ENCODE measurements at places on chromosomes 5 and 9.

- no peak for DNase-seq
Measured at GRCh38 chr5:44278469-44278868, 110.8 kb downstream of the FGF10 start.

- DNase-seq, result no peak
Measured at GRCh38 chr9:19703702-19704101, 85.1 kb downstream of the SLC24A2 start.

DNA sequence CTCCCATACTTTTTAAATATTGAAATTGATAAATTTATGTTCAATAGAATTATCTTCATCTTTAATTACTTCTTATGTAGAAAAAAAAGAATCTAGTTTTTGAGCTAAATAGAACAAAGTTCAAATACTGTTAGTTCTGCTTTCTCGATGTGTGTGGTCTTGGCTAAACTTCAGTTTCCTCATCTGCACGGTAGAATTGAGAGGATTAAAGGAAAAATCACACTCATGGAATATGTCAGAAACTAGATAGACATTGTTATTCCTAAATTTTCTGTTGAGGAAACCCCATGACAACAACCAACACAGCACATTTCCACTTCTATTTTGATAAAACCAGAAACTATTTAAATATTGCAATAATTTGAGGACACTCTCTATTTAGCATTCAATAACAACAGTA lies 100.3 kb downstream of the MUSK start:
- no peak for DNase-seq

DNA sequence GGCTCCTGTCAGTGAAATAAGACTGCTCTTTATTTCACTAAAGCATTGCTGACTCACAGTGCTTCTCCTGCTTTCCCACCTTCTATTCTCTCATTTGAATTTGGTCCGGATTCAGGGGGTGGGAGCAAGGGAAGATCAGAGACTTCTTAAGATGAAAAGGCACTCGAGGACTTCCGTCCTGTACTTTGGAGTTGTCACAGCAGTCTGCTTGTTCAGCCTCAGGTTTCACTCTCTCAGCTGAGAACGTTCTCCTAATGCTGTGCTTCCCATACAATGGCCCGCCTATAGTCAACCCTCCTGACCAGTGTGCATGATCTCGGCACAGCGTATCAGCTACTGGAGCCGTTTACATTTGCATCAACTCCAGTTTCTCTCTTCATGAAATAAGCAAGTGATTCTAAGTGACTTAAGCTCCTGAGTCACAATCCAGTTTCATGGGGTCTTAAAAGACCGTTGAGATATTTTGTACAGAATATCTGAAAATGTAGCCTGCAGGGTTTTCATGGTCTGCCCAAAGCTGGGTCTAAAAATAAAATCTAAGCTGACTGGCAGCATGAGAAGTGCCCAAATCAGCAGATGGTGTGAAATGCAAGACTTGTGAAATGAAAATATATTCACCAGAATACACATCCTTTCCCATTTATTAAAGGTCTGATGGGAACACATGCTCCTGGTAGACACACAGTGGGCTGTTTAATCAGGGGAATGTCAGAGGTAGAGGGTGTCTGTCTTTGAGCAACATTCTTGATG lies 145.0 kb downstream of the ADCY2 start:
- no peak for DNase-seq

DNA sequence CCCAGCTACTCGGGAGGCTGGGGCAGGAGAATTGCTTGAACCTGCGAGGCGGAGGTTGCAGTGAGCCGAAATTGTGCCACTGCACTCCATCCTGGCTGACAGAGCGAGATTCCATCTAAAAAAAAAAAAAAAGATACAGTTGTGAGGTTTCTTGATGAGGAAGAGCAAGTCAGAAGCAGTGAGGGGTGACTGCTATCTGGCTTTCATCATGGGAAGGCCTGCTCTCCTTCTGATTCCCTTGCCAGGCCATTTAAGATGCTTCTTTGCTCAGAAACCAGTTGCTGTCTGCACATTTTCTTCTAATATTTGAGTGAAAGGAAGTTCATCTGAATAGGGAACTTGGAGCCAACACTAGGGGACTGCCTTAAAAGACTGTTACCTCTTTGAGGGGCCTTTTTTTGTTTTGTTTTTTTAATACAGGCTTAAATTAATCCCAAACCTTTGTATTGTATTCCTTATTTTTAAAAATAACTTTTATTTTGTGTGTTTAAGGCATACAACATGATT lies 201.9 kb downstream of the ARHGAP26 start:
- DNase-seq, result no peak

DNA sequence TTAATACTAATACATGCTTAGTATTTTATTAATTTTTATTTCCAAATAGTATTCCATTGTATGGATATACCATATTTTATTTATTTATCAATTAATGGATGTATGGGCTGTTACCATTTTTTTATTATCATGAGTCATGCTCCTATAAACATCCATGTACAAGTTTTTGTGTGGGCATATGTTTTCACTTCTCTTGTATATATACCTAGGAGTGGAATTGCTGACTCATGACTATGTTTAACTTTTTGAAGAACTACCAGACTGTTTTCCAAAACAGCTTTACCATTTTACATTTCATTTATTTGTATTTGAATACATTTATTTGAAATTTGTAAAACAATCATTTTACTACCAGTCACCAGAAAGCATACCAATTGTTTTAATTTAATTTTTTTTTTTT lies 14.1 kb upstream of the LRRC19 start:
- DNase-seq, result no peak

- DNase-seq, result peak; percentile 69
Measured at GRCh38 chr9:110555551-110556331, 23.8 kb downstream of the SVEP1 start.

DNA sequence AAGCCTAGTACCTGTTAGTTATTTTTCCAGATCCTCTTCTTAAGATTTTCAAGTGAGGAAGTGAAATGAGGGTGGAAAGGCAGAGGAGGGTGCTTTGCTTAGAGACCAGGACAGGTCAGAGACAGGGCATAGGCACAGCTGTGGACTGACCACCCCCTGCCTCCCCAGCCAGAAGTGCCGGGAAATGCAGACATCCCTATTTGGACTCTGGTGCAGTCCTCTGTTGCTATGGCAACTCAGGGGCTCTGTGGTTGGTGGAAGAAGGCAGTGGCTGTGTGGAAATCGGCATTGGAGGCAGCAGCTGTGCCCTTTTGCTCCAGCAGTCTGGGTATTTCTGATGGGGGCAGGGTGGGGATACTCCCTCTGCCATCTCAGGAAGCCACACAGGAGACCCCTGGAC lies 43.3 kb upstream of the NDFIP1 start:
- no peak for DNase-seq

DNA sequence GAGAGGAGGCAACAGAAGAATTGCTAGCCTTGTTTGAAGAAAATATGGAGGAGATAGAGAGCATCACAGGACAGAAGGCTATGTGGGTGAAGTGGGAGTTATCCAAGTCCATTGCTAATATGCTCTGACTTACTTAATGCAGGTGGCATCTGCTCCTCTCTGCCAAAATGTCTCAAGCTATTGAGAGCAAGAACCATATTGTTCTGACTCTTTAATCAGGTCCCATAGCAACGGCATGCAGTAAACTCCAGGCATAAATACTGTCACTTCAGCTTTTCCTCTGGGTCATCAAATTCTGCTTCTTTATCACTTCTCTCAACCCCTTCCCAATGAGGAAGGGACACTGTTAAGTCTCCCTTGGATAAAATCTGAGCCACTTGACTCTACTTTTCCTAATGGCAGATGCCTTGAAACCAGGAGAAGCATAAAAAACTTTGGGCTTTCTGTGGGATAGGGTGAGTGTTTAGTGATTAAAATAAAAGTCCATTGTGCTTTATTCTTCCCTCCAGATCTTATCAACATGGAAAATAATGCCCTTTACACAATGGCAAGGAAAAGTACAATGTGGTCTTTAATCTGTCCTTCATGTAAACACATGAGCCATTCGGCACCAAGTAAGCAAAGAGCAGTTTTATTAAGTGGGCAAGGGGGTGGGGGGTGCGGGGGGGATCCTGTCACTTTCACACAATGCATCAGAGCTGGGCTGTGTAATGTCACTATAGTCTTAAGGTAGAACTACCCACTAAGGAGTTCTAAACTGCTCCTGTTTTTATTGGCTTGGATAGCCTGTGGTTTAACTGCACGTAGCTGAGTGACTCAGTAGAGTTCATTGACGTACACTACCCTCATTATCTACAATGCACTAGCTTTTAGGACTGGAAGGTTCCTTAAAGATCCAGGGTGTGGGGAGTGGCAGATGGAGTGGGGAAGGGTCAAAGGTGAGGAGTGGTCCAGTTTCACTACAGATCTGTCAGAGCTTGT lies 71.0 kb upstream of the TARS1 start:
- no peak for DNase-seq

GRCh38 chr9:76620996-76621395 lies 143.2 kb upstream of the PCA3 start:
- DNase-seq, result no peak

- no peak for DNase-seq
Measured at GRCh38 chr5:158484150-158484549, 615.6 kb downstream of the EBF1 start.

DNA sequence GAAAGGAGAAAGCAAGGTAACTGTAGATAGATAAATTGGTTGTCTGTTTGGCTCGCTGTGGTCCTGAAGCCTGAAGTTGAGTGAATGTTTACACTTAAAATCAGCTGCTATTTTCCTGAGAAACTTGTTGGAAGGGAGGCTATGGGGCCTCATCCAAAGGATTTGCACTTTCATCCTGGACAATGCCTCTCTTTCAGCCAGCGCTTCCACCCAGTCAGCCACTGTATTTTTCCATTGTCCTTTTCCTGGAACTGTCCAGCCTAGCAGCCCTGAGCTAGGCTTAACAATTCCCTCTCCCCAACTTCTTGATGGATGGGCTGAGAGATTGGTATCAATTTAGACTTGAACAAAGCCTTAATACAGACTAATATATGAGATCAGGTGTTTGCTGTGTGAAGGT lies 429.2 kb downstream of the DMAC1 start:
- no peak for DNase-seq

- no peak for DNase-seq
Measured at GRCh38 chr9:12790883-12791282, 16.1 kb downstream of the LURAP1L start.

DNA sequence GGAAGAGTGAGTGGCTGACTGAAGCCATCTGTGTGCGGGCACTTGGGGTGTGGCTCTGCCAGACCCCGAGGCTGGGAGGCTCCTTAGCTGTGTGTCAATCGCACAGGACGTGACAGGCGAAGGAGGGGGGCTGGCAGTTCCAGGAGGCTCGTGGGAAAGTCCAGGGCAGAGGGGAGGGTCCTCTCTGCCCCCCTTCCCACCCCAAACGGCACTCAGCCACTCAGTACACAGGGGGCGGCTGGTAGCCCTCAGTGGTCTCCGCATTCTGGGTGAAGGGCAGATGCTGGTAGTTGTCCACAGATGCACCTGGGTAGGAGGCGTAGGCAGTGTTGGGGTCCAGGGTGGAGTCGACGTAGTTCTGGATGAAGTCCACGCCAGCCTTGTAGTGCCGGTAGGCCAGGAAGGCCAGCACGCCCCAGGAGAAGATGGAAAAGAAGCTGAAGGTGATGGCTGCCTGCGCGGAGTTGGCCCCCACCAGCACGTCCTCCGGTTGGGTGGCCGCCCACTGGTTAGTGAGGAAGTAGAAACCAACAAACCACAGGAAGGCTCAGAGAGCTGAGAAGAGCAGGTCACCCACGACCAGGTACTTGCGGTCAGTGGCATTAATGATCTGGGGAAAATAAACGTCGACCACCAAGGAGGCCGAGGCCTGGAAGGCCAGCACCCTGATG lies 85.4 kb upstream of the CEP78 start:
- DNase-seq, result no peak

GRCh38 chr9:128701227-128701854 lies 962 bp upstream of the PKN3 start:
- no peak for DNase-seq

- DNase-seq, result peak; percentile 87
Measured at GRCh38 chr5:57824047-57824446, 341.4 kb upstream of the ACTBL2 start.

GRCh38 chr9:101791938-101792337 lies 53.5 kb upstream of the GRIN3A start:
- peak; percentile 48 for DNase-seq

DNA sequence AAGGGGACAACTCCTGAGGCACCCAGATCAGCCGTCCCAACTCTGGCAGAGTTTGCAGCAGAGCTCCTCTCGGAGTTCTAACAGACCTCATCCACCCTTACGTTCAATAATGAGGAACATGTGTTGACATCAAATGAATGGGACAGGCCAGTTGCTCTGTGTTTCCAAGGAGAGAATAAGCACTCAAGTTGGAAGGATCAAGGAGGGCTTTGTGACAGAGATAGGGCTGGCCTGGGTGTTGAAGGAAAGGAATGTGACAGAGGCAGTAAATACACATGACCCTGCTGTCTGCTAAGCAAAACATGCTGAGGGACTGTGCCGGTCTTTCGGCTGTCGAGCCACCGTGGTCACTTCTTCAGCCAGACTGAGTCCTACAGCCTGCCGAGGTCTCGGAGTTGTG lies 48.2 kb downstream of the GPR107 start:
- no peak for DNase-seq

DNA sequence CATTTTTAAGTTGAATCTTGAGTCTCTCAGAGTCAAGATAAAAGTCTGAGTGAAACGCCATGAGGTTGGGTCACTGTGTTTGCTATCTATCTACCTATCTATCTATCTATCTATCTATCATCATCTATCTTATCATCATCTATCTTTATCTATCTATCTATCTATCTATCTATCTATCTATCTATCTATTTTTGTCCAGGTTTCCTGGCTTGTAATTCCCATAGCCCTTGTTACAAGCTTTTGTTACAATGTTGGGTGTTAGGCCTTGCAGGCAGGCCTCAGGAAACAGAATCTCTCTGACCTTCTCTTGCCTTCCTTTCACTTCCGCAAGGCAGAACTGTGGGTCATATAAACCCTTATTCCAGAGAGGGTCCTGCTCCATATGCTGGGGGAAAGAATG lies 12.6 kb upstream of the KIAA1958 start:
- no peak for DNase-seq

DNA sequence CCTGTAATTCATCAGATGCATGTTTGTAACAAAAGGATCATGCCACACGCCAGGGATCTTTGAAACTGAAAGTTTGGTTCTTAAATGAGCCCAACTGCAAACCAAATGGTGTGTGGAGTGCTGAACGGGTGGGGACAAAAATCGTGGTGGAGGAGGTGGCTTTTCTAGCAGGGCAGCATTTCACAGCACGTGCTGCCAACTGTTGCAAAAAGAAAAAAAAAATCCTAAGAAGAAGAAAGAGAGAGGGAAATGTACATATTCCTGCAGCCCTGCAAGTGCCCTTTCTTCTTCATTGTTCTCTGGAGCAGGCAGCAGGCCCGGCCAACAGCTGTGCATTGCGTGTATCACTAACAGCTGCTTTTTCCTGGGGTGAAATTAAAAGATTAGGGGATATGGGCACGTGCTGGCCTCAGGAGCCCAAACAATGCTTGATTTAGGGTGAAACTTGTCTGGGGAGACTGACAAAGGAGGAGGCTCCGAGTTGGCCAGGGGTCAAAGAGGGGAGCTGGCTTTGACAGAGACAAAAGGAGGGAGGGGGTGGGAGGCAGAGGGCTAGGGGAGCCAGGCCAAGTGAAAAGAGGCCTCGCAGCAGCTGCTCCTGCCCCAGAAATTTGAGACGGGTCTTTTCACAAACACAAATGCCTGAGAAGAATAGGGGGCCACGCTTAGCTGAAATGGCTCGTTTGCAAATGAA lies 73.0 kb downstream of the GADD45G start:
- DNase-seq, result no peak

Data from RWPE1 (cell line).